ENCODE measurements at places on chromosomes 6 and 20.
A peak's percentile ranks its signal among the peaks of the same experiment; 100 is the strongest.

DNA sequence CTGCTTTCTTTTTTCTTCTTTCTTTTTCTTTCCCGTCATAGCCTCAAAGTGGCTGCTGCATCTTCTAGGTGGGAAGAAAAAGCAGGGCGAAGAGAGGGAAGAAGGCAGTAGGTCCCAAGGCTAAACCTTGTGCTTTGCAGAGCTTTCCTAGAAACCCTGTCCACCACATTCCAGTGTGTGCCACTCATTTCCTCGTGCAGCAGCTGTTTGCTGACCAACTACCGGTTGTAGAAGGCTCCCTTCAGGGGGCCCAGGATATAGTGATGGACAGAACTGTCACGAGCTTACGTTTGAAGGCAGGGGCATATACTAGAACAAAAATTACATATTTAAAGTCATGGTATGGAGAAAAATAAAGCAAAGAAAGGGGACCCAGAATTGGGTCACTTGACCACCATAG is 103.0 kb downstream of the SASH1 start:
- peak; percentile 37 for DNase-seq

DNA sequence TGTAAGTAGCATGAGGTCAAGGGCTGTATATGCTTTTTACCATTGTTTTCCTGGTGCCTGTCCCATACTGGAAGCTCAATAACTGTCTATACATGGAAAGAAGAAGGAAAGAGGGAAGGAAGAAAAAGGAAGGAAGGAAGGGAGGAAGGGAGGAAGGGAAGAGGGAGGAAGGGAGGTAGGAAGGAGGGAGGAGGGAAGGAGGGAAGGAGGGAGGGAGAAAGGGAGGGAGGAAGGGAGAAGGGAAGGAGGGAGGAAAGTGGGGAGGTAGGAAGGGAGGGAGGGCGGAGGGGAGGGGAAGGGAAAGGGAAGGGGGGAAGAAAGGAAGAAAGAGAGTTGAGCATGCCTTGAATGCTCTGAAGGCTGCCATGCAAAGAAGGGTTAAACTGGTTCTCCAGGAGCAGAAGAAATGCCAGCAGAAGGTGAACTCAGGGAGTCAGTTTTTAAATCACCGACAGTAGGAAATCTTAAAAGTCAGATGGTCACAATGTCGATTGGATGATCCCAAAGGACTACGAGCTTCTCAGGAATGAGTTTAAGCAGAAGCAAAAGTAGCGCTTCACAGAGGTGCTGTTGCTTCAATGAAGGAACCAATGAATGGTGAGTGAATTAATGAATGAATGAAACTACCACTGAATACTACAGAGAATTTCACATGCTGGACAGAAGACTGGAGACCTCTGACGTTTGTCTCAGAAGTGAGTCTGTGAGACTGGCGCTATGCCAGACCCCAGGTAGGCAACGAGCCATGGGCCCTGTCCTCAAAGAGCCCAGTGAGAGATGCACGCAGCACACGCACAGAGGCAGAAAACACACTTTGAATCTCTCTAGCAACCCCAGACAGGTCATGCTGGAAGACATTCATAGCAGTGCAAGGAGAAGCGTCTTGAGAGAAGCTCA is 117.6 kb downstream of the MRPL14 start:
- DNase-seq = no peak

GRCh38 chr20:10954137-10954840 is 280.5 kb upstream of the JAG1 start:
- no peak for DNase-seq

DNA sequence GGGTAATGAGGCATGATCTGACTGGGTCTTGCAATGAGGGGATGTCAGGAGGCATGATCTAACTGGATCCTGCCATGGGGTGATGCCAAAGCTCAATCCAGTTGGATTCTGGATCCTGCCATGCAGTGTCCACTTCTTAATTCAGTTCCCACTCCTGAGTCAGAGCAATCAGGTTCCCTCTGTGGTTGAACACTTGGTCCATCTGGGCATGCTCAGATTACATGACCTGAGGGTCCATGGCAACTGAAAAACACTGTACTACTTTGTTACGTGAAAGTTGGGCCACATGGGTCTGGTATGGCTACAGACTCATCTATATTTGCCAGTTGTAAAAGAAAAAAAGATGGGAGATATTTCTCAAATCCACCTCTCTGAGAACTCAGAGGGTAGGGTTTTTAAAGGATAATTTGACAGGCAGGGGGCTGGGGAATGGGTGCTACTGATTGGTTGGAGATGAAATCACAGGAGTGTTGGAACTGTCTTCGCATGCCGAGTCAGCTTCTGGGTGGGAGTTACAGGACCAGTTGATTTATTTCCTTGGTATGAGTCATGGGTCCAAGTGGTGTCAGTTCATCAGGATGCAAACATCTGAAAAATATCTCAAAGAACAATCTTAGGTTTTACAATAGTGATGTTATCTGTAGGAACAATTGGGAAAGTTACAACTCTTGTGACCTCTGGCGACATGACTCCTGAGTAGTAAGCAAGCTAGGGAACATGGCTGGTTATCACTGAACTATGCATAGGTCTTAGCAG is 21.6 kb downstream of the C6orf163 start:
- peak; percentile 2 for DNase-seq

DNA sequence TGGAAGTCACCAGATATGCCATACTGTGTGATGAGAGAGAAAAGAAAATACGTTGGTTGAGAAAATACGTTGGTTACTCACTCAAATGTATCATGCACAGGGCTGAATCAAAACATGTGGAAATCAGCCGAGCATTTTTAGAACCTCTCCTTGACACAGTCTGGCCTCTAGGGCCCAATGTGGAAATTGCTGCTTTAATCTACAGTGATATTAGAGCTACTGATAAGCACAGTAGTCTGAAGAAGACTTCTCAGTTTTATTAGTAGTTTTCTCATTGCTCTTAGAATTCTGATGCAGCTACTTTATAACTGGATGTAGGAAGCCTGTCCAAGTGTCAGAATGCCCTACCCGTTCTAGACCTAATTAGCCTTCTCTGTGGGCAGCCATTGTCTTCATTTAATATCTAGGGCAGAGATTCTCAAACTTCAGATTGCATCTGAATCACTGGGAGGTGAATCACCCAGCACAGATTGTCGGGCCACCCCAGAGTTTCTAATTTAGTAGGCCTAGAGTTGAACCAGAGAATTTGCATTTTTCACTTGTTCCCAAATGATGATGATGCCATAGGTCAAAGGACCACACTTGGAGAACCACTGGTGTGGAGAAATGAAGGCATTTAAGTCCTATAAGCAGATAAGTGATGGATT is 229.1 kb downstream of the PLCB1 start:
- DNase-seq = peak; percentile 14

GRCh38 chr6:81613606-81614005 is 138.9 kb downstream of the TENT5A start:
- peak; percentile 58 for DNase-seq

- DNase-seq = no peak
These were observed 196.9 kb downstream of the DST start for GRCh38 chr6:56445818-56446217.

GRCh38 chr6:110636781-110637180 is 160.4 kb upstream of the SLC22A16 start:
- DNase-seq = no peak

GRCh38 chr6:20771409-20771808 is 237.2 kb downstream of the CDKAL1 start:
- no peak for DNase-seq

DNA sequence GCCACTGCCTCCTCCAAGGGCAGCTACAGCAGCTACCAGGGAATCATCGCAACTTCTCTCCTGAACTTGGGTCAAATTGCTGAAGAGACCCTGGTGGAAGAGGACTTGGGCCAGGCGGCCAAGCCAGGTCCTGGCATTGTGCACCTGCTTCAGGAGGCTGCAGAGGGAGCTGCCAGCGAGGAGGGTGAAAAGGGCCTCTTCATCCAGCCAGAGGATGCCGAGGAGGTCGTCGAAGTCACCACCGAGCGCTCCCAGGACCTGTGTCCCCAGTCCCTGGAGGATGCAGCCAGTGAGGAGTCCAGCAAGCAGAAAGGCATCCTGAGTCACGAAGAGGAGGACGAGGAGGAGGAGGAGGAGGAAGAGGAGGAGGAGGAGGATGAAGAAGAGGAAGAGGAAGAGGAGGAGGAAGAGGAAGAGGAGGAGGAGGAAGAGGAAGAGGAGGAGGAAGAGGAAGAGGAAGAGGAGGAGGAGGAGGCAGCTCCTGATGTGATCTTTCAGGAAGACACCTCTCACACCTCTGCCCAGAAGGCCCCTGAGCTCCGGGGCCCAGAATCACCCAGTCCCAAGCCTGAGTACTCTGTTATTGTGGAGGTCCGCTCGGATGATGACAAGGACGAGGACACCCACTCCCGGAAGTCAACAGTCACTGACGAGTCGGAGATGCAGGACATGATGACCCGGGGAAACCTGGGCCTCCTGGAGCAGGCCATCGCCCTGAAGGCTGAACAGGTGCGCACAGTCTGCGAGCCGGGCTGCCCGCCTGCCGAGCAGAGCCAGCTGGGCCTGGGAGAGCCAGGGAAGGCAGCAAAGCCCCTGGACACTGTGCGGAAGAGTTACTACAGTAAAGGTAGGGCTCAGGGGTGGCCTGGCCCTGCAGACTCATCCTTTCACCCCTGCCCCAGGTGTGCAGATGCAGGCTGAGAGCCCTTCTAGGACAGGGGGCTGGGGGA is 43.7 kb downstream of the MYT1 start:
- DNase-seq = no peak

- DNase-seq = no peak
These were observed 12.3 kb downstream of the RSPH3 start for GRCh38 chr6:158987657-158988056.

DNA sequence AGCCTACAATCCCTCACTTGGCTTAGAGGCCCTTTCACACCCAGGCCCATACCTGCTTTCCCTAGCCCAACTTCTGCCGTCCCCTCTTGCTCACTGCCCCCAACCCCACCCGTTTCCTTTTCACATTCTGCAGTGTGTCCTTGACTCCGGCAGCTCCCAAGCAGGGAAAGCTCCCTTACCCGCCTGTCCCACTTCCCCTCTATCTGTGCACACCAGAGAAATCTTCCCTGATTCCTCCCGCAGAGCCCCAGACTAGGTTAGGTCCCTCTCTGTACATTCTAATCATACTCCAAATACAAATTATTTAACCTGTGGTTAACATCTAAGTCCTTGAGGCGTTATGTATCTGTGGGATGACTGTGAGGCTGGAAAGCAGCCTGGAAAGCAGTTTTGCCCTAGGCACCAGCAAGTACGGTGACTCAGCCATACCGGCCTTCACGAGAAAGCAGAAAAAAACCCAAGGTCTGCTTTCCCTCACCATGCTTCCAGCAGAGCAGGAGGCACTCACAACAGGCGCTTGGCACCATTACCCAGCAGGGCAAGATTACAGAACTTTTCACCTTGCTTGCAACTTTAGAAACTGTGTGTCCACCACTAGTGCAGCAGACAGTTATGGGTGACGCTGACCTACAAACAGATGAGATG is 22.3 kb downstream of the ELOVL5 start:
- DNase-seq = peak; percentile 88

DNA sequence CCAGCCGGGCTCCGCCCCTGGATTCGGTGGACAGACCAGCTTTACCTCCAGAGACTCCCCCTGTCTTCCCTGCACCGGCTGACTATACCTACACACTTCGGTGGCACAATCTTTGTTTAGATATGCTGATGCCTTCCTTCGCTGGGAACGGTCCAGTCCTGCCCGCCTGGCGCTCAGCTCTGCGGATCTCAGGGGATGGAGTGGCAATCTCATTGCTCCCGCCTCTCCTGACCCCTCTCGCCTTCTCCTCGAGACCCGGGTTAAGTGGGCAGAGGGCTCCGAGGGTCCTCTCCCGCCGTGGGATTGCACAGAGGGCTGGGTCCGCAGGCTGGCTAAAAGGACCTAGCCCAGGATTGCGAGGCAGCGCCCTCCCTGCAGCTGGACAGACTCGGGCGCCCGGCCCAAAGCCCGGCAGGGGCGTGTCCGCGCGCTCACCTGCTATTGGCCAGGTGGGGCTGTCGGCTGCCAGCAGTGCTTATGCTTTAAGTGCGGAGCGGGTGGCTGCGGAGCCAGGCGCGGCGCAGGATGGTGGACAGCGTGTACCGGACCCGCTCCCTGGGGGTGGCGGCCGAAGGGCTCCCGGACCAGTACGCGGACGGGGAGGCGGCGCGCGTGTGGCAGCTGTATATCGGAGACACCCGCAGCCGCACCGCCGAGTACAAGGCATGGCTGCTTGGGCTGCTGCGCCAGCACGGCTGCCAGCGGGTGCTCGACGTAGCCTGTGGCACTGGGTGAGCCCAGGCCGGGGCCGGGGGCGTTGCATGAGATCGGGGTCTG is at the start of gene GNMT:
GNMT (plus strand) TSS at position 512 of the 777 bp plus-strand sequence; CDS start at position 526, 14 bp downstream.
- no peak for DNase-seq

DNA sequence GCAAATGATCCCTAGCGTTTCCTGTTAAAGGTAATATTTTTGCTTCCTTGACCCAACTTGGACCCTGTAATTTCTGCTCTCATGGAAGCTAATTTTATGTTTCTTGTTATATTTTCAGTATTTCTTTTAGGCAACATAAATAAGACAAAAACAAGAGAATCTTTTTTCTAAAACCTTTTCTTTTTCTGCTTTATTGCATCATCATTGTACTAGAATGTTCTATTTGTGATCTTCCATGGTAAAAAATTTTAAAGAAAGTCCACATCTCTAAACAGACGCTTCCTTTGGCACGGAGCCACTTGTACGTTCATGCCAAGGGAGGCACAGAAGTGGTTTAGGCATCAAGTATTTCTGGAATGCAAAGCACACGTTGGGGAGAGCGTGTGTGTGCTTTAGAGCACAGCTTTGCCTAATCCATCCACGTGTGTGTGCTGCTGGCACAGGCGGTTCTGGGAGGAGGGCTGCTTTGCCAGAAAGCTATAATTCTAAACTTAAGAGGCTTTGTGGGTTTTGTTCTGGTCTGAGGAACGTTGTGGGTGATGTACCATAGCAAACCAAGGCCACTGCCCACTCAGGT is 98.3 kb downstream of the SASH1 start:
- DNase-seq = peak; percentile 95

GRCh38 chr6:7256785-7257184 is 56.2 kb downstream of the SSR1 start:
- DNase-seq = no peak

- DNase-seq = no peak
These were observed 18.9 kb downstream of the TFAP2A start for GRCh38 chr6:10395704-10396546.

DNA sequence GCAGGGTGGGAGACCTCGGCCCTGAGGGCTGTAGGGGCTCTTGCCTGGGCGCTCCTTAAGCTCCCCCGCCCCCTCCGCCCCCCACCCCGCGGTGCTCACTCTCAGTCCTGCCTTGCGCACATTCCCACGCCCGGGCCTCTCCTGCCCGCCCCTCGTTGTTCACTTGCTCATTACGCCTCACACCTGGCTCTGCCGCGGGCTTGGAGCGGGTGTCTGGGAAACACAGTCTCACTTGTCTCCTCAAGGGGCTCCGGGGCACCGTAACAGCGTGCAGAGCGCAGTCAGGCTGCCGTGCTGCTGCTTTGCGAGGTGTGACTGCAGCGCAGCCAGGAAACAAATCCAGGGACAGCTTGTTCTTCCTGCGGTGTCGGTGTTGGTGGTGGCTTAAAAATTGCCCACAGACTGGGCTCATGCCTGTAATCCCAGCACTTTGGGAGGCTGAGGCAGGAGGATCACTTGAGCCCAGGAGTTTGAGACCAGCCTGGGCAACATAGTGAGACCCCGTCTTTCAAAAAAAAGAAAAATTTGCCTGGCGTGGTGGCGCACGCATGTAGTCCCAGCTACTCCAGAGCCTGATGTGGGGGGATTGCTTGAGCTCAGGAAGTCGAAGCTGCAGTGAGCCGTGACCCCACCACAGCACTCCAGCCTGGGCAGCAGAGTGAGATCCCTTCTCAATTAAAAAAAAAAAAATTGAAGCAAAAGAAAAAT is 4.6 kb downstream of the NPBWR2 start:
- DNase-seq = no peak

GRCh38 chr6:155085582-155086257 is 90.6 kb downstream of the TIAM2 start:
- DNase-seq = no peak

- DNase-seq = no peak
These were observed 90.1 kb upstream of the EDN1 start for GRCh38 chr6:12200015-12200564.

Data from skeletal muscle cell (primary cell).